ENCODE measurements at places on chromosomes 3 and 15.

DNA sequence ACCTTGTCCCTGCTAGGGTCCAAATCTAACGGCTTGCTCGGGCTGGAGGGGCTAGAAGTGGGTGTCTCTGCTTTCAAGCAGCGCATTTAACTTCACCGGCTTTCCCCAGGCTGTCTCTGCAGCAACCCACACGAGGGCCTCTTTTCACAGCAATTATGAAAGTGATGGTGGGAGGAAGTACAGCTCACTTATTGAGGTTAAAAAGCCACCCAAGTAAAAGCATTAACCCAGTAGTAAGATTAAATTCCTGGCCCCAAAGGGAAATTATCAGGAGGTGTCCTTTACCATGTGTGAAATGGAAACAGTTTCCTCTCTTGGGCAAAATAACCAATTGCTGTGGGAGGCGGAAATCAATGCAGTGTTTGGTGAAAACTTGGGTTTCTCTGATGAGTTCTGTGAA lies 41.1 kb downstream of the NGRN start:
- no peak for DNase-seq

DNA sequence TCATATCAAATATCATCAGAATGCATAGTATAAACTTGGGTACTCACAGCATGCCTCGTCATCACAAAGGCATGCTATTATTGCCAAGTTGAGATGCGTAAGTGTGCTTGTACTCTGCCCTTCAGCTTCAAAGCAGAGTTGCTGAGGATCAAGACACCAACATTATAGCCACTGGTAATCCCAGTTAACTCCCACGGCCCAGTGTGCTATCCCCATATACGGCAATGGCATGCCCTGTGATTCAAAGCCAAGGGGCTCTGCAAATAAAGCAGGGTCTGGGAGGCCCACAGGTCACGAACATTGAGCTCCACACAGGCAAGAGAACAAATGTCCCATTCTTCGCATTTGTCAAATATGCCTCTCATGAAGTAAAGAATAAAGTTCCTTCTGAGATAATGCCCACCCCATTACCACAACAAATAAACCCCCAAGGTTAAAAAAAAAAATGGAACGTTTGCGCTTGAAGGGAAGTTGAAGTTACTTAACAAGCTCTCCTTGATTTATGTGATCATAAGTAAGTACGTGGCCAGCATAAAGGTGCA lies 298.1 kb upstream of the NECTIN3 start:
- DNase-seq, result no peak

GRCh38 chr3:172586436-172586835 lies 63.2 kb upstream of the TNFSF10 start:
- no peak for DNase-seq

GRCh38 chr3:37620071-37620635 lies 241.5 kb upstream of the CTDSPL start:
- no peak for DNase-seq

GRCh38 chr3:19213603-19214220 lies 65.4 kb downstream of the KCNH8 start:
- DNase-seq, result no peak

GRCh38 chr3:114336857-114337256 lies 43.0 kb downstream of the TIGIT start:
- no peak for DNase-seq

DNA sequence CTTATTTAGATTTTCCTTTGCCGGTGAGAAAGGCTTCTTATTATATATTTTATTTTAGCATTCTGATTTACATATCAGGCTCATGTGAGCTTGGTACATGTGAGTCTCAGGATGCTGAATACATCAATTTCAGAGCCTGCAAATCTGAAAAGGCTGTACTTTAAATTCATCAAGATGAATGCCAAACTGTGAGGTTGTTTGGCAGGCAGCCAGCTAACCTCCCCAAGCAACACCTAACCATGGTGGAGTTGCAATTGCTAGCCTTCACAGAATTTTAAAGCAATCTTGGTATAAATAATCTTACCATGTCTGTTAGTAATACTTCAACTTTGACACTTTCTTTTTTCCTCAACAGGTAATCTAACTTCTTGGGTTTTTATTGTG lies 252.5 kb downstream of the CDIN1 start:
- no peak for DNase-seq

DNA sequence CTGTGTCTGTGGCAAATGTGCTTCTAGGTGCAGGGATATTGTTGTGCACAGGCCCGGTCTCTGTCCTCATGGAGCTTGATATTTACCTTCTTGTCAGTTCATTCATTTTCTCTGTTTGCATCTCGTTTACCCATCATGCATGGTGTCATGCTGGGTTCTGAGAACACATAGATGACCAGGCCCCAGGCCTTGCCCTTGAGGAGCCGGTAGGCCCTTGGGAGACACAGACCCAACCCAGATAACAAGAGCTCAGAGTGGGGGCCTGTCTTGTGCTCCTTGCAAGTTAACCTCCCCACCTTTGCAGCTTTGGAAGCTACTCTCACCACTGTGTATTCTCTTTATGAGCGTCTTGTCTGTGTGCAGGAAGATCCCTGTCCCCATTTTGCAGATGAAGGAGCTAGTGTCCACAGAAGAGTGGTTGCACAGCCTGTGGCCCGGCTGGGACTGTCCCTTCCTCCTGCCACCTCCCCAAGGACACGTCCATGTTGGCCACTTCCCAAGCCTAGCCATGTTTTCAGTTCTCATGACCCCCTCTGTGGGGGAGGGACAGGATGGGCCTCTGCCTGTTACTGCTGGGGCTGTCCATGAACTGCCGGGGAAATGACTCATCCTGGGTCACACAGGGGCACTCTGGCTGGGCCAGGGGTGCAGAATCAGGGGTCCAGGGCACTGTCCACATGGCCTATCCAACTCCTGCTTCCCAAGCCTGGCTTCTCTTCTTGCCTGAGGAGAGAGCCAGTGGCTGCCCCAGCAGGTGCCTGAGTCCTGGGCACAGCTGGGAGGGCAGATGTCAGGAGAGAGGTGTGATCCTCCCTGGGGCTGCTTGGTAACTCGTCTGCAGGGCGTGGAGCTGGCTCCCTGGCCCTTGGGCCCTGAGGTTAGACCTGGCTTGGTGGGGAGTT lies 3.4 kb downstream of the SNX33 start:
- DNase-seq, result no peak

GRCh38 chr15:66486887-66487286 lies 10.7 kb downstream of the SNAPC5 start:
- DNase-seq, result no peak

DNA sequence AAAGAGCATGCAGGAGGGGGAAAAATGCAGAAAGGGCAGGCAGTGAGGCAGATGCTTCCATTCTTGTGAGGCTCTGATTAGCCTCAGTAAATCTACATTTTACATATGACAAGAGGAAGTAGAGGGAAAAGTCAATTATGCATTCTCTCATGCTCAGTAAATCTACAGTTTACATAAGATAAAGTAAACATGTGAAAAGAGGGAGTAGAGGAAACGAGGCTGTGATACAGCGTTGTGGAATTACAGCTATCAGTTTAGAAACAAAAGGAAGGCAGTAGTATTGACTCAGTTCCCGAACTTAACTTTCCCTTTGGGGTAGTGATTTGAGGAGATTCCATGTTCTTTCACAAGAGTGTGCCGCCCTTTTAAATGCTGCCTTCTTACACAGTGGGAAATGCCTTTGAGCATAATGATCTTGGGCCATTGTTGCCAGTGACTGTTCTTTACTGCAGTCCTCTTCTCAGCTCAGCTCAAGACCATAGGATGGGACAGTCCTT lies 39.3 kb downstream of the OSTN start:
- DNase-seq, result no peak

GRCh38 chr15:34791701-34792100 lies 3.6 kb downstream of the ACTC1 start:
- no peak for DNase-seq

DNA sequence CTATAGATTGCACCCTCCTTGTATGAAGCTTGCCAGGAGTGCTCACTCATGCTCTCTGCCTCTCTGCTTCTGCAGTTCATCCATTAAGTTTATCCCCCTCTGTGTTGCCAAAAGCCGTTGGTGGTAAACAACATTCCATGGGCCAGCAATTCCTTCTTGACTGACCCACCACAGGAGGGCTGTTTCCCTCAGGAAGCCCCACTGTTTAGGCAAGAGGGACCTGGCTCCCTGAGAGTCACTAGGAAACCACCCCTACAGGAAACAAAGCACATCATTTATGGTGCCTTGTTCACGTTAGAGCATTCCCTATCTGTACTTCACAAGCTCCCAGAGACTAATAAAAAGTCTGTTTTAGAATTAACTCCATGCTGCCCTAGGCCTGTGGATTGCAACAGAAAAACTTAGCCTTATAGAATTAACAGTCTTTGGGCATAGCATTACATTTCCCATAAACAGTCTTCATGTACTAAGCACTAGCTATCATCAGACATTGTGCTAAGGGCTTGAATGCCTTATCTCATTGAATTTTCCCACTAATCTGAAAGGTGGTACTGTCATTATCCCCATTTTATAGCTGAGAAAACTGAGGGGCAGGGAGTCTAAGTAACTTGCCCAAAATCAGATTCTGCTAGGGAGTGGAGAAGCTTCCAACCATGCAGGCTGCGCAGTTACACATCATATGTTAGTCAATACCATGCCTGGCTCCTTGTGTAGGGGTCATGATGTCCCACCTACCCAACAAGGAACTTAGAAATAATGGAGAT lies 149.9 kb downstream of the SHQ1 start:
- DNase-seq, result no peak

- no peak for DNase-seq
Observed at GRCh38 chr3:156413293-156413892, 141.5 kb downstream of the SSR3 start.

DNA sequence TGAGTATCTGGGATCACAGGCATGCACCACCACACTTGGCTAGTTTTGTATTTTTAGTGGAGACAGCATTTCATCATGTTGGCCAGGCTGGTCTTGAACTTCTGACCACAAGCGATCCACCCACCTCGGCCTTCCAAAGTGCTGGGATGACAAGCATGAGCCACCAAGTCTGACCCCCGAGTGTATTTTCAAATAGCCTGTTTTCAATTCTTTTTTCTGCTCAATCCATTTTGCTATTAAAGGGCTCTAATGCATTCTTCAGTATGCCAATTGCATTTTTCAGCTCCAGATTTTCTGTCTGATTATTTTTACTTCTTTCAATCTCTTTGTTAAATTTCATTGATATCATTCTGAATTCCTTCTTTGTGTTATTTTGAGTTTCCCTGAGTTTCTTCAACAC lies 5.8 kb downstream of the OR5H6 start:
- DNase-seq, result no peak

DNA sequence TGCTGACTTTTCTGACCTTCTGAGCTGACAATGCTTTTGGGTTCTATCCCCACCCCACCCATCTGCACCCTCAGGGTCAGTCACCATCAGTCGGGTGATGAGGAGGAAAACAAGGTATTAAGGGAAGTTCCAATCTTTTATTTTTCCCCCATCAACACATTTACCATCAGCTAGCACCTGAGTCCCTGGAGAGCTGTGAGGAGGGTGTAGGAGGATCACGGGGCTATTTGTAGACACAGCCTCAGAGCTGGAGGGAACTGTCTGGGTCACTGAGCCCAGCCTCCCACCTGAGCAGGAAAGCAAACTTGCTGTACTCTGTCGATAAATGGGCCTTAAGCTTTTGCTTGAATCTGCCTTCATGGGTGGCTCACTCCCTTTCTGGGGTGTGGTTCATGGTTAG lies 24.8 kb upstream of the ZFAND6 start:
- DNase-seq, result no peak

DNA sequence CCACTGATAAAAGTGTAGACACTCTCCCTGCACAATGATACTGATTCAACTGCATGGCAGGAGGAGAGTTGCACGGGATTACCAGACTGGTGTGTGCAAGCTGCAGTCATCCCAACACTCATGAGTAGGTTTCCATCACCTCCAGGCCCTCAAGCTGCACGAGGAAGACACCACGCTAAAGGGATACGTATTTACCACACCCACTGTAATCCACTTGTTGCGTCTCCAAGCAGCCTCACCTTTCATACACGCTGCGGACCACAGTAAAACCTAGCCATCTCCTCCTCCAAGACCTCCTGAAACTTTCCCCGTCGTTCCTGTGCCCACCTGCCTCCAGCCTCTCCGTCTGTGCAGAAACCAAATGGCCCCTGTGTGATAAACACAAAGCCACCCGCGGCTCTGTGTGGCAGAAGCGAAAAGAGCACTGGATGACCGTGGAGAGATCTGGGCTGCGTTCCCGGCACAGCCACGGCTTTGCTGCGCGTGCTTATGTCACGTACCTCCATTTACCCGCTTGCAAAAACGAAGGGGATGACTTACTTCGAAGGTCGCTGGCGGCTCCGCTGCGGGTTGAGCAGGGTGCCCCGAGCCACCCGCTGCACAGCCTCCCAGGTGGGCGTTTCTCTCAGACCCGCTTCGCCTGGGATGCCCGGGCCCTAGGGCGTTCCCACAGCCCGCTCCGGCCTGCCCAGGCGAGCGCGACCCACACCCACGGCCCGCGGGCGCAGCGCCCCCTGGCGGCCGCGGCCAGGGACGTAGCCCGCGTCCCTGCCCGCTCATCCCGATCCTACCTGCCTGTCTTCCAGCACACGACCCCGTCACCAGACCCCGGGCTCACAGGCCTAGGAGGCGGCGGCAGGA lies 643 bp downstream of the ABCC5 start:
- no peak for DNase-seq

- no peak for DNase-seq
Observed at GRCh38 chr3:181868576-181869082, 156.9 kb downstream of the SOX2 start.

GRCh38 chr3:6108957-6109356 lies 752.0 kb upstream of the GRM7 start:
- no peak for DNase-seq

DNA sequence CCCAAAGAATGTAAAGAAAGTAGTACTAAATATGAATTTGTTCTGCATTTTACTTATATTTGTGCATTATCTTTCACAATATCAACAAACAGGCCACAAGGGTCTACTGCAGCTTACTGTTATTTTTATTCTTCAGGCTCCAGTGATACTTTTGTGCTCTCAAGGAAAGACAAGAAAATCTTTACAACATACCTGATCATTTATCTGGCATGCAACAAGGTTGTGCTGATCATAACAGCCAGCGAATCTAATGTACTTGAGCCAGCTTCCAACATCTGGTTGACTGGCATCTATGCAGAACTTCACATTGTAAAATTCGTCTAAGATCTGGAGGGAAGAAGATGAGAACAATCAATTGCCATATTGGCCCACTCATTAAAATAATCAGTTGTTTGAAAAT lies 520.0 kb downstream of the MECOM start:
- no peak for DNase-seq

DNA sequence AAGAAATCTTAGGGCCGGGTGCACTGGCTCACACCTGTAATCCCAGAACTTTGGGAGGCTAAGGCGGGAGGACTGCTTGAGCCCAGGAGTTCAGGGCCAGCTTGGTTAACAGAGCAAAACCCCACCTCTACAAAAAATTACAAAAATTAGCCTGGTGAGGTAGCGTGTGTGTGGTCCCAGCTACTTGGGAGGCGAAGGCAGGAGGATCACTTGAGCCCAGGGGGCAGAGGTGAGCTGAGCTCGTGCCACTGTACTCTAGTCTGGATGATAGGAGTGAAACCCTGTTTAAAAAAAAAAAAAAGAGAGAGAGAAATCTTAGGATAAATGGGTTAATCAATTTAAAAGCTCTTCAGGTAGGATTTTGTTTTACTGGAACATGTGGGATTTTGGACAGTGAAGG lies 31.2 kb upstream of the DUT start:
- DNase-seq, result no peak
